ENCODE measurements at places on chromosomes 5 and 9. TPM values are rescaled to one million over a fixed set of nuclear protein-coding genes. Genes with fewer than 3 reads are reported as not detected.

- DNase-seq = no peak
- H3K27me3 ChIP-seq = no peaks in the 10 kb centered on the region
- H3K36me3 ChIP-seq = no peaks in the 10 kb centered on the region
- no peaks in the 10 kb centered on the region for H3K4me1 ChIP-seq
- no peak overlapping the region for H3K27ac ChIP-seq
- no peak overlapping the region for H3K4me3 ChIP-seq
These were observed 58.4 kb downstream of the PBX3 start for GRCh38 chr9:125805586-125805985.

The ZMYND19 gene
- 45.9 TPM for total RNA-seq

The MORN5 gene
- total RNA-seq = not detected

DNA sequence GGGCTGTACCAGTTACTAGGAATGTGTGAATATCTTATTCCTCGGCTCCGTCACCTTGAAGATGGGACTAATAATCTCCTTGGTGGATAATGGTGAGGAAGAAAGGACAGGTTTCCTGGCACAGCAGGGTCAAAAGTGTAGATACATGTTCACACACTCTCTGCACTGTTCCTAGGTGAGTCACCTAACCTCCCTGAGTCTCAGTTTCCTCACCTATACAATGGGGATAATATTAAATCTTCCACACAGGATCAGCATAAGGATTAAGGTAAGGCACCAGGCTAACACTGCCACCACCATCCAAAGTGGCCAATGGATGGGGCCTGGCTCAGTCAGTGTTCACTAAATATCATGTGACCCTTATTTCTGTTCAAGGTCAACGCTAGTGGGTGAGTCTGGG, 66.9 kb downstream of the PSMB7 start:
- H3K27me3 ChIP-seq = no peaks in the 10 kb centered on the region
- peaks cover 21% of the 10 kb centered on the region for H3K36me3 ChIP-seq
- no peaks in the 10 kb centered on the region for H3K4me1 ChIP-seq
- no peak overlapping the region for H3K27ac ChIP-seq
- no peak overlapping the region for H3K4me3 ChIP-seq
- DNase-seq = no peak

Measured in activated CD8-positive, alpha-beta T cell treated with anti-CD3 and anti-CD28 coated beads for 36 hours (primary cell).